OCI-M1 (cell line): ENCODE measurements at places on chromosomes 5 and 9.

DNA sequence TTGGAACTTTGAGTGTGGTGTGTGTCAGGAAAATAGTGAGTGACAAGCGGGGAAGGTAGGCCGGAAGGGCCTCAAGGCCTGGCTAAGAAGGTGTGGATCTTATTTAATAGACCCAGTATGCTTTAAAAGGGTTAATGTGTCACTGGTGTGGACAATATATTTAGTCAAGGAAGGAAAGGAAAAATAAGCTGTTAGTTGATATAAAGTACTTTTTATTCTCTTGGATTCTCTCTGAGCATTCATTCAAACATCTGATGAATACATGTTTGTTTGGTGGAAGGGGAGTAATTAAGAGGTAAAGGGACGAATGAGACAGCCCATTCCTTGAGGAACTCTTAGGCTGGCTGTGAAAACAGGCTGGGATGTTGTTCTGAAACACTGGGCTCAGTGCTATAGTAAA is 98.9 kb downstream of the MELK start:
- DNase-seq: no peak

GRCh38 chr5:121151534-121151933 is 687.4 kb downstream of the PRR16 start:
- no peak for DNase-seq

GRCh38 chr5:61659221-61659696 is 327.2 kb downstream of the ZSWIM6 start:
- no peak for DNase-seq

- DNase-seq: peak; percentile 79
These were observed 727 bp downstream of the RHOBTB3 start for GRCh38 chr5:95731571-95732554.

- no peak for DNase-seq
These were observed 74.5 kb downstream of the F2RL2 start for GRCh38 chr5:76548525-76549229.

GRCh38 chr9:86644675-86645034 is 290.4 kb upstream of the TUT7 start:
- DNase-seq: no peak

DNA sequence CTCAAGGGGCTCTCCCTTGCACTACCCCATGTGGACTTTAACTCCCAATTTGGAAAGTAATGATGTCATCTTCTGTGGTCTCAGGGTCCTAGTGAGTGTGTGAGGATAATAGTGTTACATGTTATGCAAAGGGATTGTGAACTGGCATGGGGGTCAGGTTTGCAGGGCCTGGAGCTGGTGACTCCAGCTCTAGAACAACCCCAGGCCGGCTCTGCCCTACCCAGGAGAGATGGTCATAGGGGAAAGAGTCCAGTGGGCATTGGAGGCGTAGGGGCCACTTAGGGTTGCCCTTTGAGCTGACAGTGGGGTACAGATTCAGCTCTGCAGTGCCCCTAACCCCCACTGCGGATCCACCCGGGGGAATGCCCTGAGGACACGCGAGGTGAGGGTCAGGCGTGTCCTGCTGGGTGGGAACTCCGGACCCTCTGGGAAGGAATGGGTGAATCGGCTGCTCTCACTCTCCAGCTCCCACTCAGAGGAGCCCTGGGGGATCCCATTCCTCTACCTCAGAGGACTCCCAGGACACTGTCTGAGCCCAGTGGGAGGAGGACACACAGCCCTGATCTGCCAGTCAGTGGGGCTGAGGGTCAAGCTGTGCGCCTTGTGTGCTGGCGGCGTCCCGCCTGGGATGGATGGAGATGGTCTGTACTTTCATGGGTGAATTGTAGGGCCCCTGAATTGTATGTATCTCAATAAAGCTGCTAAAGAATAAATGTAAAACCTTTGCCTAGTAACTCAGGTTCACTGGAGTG is 2.5 kb upstream of the NKD2 start:
- DNase-seq: no peak

GRCh38 chr5:101045689-101046088 is 142.6 kb upstream of the ST8SIA4 start:
- DNase-seq: peak; percentile 47

DNA sequence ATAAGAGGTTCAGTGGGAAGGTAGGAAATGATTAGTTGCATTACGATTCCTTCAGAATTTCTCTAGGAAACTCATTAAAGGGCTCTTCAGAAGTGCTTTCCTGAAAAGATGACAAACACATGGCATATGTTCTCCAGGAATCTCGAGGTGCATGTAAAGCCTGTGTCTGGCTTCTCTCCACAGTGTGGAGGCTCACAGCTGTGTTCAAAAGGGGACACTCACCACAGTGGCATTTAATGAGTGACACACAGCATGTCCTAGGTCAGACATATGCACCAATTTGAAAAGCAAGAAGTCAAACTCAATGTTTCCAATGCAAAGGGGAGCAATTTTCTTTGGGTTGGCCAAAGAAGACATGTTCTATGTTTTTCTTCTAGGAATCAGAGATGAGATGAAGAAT is 976.9 kb downstream of the MAT2B start:
- no peak for DNase-seq

- DNase-seq: no peak
These were observed 202.6 kb downstream of the DENND1A start for GRCh38 chr9:123727332-123727731.

DNA sequence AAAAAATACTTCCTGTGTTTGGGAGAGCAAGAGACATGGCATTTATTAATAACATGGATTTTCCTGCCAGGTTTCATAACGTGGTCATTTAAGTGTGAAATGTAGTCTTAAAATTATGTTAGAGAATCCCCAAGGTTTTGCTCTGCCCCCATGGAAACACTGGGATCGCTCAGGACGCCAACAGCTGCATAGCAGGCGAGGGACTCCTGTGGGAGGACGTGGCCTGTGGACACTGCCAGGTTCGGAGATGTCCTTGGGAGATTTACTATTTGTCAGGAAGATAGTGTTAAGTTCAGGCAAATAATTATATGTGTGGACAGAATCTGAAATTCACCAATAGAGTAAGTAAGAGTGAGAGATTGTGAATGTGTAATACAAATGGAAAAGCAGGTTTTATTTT is 977 bp downstream of the BTNL9 start:
- no peak for DNase-seq

- DNase-seq: no peak
These were observed 153.1 kb upstream of the OTULINL start for GRCh38 chr5:14428302-14429081.

DNA sequence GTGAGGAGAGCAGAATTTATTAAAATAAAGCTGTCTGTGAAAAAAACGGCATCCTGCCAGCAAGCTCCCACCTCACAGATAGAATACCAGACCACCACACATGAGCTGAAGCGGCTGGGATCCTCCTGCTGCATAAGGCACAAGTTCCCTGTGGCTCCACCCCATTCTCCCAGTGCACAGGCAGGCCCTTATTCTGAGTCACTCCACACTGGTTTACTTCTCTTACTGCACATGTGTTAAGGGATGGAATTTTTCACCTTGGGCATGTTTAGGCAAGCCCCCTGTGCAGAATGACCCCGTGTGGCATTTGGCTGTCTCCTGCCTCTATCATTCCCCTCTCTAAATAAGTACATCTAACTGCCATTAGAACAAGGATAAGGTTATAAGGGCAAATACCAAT is 115.0 kb upstream of the ELAVL2 start:
- DNase-seq: no peak

- no peak for DNase-seq
These were observed 101.4 kb downstream of the ATG10 start for GRCh38 chr5:82073179-82073578.

GRCh38 chr9:136011703-136012496 is 50.7 kb upstream of the UBAC1 start:
- peak; percentile 5 for DNase-seq

GRCh38 chr9:101229606-101230005 is 155.2 kb downstream of the BAAT start:
- DNase-seq: no peak

DNA sequence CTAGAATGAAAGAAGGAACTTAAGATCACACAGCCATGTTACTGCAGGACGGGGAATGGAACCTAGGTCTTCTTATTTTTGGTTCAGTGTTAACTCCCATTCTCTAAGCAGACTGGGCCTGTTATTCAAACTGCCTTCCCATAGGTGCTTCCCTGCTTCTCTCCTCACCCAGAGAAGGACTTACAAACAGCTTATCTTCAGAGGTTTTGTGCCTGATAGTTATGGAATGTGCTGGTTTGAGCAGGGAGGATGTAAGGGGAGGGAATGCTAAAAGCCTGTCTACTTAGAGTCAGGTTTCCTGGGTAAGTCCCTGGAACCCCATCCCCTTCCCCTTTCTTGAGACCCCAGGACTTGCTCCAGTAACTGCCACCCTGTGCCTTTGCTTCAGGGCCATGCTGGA is 4.2 kb upstream of the PSMD5 start:
- no peak for DNase-seq

GRCh38 chr5:64323591-64323990 is 157.9 kb downstream of the RNF180 start:
- no peak for DNase-seq

- no peak for DNase-seq
These were observed 394.9 kb upstream of the CD180 start for GRCh38 chr5:67591491-67591890.

- DNase-seq: no peak
These were observed 90.1 kb downstream of the NR3C1 start for GRCh38 chr5:143313298-143313852.

DNA sequence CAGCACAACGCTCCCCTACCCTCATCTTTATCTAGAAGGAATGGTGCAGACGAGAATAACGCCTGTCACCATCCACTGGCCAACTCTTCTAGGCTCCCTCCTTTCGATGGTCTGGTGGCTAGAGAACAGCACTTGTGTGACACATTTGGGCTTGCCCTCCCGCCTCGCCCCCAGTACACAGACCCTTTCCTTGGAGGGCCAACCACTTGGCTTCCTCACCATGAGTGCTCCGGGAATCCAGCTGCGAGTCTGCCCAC is 1.4 kb downstream of the GNAQ start:
- peak; percentile 86 for DNase-seq

DNA sequence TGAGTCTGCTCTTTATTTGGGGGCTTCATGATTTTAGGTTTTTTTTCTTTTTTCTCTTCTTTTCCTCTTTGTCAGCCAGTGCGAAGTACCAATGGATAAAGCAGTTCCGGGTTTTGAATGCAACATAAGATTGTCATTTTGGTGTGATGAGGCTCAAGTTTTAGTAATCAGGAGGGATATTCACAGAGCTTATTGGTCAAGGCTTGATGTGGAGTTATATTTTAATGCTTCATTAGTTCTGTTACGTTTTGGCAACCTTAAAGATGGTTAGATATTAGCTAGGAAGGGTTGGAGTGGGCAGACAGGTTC is 1.4 kb downstream of the PIK3R1 start:
- peak; percentile 80 for DNase-seq

GRCh38 chr5:16787278-16787677 is 148.8 kb downstream of the MYO10 start:
- no peak for DNase-seq

- DNase-seq: no peak
These were observed 23.8 kb downstream of the LVRN start for GRCh38 chr5:115985802-115986757.

DNA sequence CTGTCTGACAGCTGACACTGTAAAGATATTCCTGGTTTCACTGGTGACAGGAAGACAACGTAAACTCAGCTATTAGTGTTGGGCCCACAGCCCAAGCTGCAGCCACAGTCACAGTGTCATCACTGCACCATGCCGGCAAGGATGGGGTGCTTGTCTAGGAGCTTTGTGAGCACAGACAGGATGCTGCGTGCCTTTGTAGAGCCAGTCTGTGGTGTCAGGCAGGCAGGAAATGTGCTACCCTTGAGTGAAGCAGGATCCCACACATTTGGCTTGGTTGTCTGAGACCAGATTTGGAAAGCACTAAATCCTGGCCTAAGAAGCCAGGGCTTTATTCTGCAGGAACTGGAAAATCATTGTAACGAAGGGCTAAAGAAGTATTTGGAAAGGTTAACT is 121.6 kb upstream of the ADAMTS16 start:
- DNase-seq: no peak

DNA sequence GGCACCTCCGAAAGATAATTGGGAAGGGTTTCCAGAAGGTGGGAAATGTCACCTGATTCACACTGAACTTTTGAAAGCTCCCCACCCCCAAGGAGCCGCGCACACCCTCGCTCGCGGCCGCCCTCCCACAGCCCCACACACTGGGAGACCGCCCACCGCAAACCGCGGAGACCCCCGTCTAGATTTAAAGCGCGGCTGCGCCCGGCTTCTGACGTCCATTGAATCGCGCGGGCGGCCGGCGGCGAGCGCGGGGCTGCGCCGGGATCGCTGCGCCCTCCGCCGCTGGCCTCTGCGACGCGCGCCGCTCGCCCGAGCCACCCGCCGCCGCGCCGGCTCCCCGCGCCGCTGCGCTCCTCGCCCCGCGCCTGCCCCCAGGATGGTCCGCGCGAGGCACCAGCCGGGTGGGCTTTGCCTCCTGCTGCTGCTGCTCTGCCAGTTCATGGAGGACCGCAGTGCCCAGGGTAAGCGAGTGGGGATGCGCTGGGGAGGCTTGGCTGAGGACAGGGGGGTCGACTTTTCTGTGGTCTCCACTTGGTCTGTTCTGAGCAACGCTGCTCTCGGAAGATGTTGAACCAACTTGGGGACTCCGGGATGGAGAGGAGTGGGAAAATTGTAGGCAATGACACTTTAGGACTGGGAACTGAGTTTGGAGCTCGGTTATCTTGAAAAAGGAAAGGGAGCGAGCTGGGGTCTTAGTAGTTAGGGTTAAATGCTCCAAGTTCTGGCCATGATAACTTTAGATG is at the start of gene FST:
Gene FST, plus strand, starts transcription at position 214 of the 743 bp plus-strand sequence. Its CDS starts 163 bp downstream, at position 377.
- peak; percentile 62 for DNase-seq

DNA sequence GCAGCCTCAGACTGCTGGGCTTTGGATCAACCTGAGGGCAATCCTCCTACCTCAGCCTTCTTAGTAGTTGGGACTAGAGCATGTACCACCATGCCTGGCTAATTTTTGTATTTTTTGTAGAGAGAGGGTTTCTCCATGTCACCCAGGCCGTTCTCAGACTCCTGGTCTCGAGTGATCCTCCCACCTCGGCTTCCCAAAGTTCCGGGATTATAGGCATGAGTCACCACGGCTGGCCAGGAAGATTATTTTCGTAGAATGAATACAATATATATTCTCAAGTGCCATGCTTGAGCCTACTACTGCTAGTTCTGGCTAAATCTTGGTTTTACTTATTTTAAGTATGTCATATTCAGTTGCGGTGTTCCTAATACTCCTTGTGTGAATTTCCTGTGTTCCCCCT is 88.2 kb upstream of the CLINT1 start:
- DNase-seq: no peak

GRCh38 chr9:115786321-115786720 is 367.3 kb upstream of the PAPPA start:
- DNase-seq: no peak

- DNase-seq: no peak
These were observed 50.9 kb upstream of the ZNF354B start for GRCh38 chr5:178808886-178809285.

- no peak for DNase-seq
These were observed 43.9 kb upstream of the RNF130 start for GRCh38 chr5:180115326-180116076.

DNA sequence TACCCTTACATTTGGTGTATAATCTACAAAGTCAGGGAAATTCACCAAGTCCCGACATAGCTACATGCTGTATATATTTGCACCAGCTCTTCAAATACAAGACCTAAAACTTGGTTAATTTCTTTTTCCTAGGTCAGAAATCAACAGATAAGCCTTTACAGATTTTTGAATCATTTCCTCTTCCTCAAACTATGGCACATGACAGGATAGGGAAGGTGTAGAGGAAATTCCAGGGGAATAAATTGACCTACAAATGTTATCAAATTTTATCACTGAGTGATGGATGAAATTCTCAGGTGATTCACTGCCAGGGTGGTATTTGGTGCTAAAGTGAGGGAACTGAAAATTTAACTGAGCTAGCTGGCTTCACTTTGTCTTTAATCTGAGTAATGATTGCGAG is 360.0 kb downstream of the BNC2 start:
- DNase-seq: no peak
